ENCODE measurements at places on chromosomes 7 and 10.

DNA sequence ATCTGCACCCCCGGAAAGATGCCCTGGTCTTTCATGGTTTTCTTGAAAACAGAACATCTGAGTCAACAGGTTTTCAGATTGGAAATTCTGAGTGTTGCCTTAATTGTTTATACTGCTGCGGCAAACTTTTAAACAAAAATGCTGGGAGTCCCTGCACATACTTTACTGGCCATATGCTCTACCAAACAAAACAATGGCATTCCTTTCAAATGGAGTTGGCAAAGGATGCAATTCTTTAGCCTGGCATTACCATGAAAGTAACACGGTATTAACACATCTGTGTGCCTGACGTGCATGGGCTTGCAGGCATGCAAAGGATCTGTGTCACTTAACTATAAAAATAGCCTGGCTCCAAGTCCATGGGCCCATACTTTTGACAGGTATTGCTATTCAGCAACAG lies 4.2 kb downstream of the INHBA start:
- no peak for DNase-seq

- DNase-seq: no peak
Measured at GRCh38 chr10:89535171-89536012, at the start of gene SLC16A12. Gene SLC16A12, minus strand, starts transcription at chr10:89535594. Its CDS starts 73,016 bp downstream, at chr10:89462578.

DNA sequence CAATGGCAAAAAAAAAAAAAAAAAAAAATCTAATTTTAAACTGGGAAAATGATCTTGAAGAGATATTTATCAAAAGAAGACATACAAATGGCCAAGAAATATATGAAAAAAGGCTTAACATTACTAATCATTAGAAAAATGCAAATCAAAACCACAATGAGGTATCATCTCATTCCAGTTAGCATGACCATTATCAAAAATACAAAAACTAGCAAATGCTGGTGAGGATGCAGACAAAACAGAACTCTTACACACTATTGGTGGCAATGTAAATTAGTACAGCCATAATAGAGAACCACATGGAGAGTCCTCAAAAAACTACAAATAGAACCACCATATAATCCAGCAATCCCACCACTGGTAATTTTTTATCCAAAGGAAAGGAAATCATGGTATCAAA lies 489.6 kb downstream of the TNS3 start:
- no peak for DNase-seq

DNA sequence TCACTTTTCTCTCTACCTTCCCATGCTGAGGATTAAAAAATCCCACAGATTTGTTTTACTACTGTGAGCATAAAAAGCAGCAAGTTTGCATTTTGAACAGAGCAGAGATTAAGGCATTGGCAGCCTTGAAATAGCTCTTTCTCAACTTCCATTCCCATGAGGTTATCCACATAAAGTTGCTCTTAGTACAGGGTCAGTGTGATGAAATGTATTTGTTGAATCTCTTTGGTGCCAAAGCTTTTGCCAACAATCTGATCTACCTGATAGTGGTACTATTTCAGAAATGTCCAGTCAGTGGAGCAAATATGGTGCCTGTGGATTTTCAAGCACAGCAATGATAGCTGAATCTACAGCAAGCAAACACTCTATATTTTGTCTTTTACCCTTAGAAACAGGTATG lies 254.8 kb downstream of the INHBA start:
- DNase-seq: no peak

DNA sequence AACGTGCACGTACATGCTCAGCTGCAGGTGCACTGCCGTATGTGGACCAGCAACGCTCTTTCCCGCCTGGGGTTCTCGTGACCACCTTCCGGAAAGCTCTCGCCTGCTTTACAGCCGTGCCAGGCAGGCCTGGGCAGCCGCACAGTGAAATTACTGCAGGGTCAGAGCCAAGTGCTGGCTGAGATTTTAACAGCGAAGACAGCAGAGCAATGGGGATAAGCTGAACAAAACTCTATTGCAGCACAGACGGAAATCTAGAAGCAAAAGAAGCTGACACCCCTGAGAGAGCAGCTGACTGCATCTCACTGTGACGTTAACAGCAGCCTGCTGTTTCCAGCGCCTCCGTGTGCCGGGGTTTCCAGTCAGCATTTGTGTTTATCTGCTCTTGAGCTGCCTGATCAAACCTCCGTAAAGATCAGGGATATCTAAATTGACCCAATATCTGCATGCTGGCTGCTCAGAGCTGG lies 179.0 kb downstream of the DIP2C start:
- no peak for DNase-seq

Measured in glomerular endothelial cell (primary cell).